ENCODE measurements at places on chromosomes 12 and 14.

DNA sequence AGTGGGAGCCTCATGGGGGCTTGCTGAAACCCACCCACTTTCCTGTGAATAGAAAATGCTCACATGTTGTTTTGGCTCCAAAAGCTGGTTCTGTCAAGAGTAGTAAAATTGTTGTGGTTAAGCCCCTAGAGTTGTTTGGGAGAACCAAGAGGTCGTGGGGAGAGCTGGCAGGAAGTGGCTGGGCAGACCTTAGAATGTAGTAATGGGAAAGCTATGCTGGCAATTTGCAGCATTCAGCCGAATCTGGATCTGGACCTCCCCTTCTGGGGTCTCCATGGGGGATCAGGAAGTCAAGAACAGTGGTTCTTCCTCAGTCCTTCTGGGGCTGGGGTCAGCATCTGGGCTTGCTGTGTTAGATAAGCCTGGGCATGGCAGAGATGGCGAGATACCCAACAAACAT, 150.6 kb upstream of the TBX3 start:
- no peak for DNase-seq

DNA sequence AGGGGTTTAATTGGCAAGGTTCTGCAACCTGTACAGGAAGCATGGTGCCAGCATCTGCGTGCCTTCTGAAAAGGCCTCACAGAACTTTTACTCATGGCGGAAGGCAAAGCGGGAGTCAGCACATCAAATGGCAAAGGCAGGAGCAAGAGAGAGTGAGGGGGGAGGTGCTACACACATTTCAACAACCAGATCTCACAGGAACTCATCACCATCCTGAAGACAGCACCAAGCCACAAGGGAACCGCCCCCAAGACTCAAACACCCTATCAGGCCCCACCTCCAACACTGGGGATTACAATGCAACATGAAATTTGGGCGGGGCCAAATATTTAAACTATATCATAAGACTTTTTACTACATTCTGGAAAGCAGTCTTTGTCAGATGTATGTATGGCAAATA, 38.0 kb upstream of the FKBP4 start:
- DNase-seq: no peak

DNA sequence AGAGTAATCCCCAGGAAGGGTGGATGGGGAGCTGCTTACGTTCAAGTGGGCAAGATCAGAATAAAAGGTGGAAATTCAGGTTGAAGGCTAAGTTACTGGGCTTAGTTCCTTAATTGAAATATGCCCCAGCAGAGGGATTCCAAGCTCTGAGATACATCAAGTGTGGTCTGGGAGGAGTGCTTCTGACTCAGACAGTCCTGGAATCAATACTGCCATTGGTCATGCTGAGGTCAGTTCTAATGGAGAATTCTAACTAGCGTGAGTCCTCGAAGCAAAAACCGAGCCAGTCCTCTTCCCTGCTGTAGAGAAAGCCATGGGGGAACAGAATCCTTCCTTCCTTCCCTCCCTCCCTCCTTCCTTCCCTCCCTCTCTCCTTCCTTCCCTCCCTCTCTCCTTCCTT, 39.9 kb downstream of the NOS1 start:
- DNase-seq: no peak

DNA sequence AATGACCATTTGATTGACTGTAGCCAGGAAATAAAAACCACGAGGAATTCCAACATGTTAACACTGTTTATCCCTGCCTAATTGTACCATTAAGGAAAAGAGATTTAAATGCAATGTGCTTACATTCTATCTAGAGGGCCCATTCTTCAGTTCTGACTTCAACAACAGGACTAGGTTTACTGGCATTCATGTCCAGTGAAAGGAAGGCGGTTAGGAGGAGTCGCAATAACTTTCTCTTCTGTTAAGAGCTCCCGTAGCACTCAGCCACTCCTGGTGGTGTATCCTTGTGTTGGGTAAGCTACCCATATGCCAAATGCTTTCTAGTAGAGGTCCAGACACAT, 154.7 kb downstream of the STXBP6 start:
- no peak for DNase-seq

- DNase-seq: no peak
Observed at GRCh38 chr12:48340943-48341342, 9.8 kb downstream of the ZNF641 start.

DNA sequence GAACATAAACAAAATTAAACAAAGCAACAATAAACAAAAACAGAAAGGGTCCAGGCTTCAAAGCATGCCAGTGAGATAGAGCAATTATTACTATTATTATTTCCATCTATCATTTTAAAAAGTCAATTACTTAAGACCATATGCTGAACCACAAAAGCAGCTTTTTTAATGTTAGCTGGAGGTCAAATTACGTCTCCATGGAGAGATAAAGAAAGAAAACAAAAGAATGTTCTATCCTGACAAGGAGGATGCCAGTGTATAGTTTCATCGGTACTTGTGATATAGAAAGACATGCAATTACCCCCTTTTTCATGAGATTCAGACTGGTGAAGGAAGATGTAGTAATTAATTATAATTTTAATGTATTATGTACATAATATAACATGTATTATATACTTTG, 81.6 kb upstream of the DCN start:
- no peak for DNase-seq

GRCh38 chr12:102680304-102680703, 199.9 kb upstream of the IGF1 start:
- no peak for DNase-seq

- DNase-seq: no peak
Observed at GRCh38 chr12:61566183-61566582, 694.0 kb upstream of the USP15 start.

GRCh38 chr12:119207063-119207560, 28.4 kb downstream of the HSPB8 start:
- DNase-seq: no peak

DNA sequence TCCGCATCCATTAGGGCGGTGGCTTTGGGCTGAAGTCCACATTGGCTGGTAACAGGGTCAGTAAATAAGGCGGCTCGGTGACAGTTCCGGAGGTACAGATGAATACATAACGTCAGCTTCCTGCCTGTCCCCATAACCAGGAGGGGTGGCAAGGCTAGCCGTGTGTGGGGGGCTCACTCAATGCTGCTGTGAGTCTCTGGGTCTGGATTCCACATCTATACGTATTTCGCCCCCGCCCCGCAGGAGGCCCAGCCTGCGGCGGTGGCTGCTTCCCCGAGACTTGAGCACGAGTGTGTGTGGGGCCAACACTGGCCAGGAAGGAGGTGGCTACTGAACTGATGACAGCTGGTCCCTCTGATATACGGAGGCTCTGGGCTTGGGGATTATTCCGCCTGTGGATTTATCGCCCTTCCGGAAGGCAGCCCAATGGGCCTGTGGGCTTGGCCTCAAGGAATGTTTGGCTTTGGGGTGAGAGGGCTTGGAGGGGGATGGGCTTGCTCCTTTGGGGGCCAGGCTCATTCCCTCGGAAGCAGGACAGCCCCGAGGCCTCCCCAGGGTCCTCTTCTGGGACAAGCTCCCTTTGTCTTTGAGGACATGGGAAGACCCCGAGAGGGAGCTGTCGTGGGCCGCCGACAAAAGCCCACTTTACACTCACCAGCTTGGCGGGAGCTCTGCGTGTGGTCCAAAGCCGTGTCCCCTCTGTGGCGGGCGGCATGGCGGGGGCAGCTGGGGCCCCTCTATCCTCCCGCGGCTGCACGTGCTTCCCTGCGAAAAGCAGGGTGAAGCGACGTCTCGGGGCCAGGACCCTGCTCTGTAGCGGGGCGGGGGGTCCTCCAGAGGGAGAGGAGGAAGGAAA, 82.1 kb downstream of the KIF26A start:
- no peak for DNase-seq

GRCh38 chr12:28827861-28828260, 321.2 kb upstream of the FAR2 start:
- DNase-seq: no peak

- no peak for DNase-seq
Observed at GRCh38 chr12:20426191-20426590, 57.9 kb downstream of the PDE3A start.

DNA sequence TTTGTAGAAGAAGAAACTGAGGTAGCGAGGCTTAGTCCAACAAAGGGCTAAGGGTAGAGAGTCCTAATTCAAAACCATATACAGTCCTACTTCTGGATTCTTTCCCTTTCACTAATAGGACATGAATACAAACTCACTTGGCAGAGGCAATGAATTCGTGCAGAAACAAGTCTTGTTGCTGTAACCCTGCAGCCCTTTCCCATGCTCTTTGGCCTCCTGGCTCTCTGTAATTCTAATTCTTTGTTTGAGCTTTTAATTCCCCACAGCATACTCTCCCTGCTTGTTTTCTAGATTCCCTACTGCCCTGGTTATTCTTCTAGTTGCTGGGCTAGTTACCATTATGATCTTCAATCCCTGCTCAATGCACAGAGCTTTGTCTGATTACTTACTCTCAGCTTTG, 381.4 kb downstream of the ETNK1 start:
- no peak for DNase-seq

GRCh38 chr14:74951443-74952179, 3.8 kb downstream of the PGF start:
- no peak for DNase-seq

- no peak for DNase-seq
Observed at GRCh38 chr12:5748027-5748426, 197.0 kb downstream of the ANO2 start.

DNA sequence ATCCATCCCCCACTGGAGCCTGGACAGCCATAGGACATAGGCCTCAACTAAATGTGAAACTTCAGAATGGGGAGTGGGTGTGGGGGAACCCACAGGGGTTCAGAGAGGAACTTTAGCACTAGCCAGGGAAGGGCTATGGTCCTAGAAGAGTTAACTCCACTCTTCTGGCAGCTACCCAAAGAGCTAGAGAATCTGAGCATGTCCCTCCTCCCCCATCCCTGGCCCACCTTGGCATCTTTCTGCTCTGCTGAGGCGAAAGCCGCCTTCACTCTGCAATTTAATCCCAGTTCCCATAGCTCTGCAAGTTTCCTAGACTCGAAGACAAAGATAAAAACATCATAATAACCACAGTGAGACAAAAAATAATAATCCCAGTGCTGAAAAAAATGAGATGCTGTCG, 214.7 kb upstream of the RTL1 start:
- DNase-seq: no peak

- DNase-seq: peak; percentile 12
Observed at GRCh38 chr14:68628605-68629310, 164.1 kb downstream of the ZFP36L1 start.

DNA sequence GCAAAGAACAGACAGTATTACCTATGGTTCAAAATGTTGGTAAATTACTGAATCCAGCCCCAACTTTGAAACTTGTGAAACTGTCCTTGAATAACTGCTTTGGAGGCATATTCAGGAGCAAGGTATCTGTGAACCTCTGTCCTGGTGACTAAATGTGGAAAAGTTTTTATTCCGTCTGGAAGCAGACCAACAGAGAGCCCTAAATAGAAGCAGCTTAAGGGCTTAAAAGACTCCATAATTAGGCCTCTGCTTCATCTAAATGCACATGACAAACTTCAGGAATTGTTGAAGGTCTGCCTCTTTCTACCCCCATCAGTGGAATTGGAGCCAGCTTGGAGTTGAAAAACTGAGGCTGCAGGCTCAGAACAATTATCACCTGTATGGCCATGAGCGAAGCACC, 276.5 kb downstream of the KCNH5 start:
- DNase-seq: no peak

DNA sequence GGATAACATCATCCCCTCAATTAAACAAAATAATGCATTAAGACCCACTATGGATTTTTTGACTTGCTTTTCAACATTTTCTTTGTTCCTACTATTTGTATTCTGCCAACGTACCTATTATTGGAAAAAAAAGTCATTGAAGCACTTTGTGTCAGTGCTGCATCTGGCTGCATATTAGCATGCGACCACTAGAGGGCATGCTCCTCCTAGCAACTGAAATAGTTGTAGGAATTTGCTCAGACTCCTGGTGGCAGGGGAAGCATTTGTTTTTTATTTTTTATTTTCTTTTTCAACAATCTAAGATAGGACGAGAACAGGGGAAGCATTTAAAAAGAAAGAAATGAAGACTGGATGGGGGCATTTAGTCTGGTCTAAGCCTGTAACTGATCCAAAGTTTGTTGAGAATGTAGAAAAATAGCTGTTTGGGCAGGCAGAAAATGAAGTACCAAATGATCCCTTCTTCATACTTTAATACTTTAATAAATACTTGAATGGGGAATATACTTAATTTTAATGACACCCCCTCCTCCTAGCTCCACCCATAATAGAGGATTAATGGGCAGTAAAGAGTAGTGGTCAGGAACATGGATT, 14.5 kb upstream of the CLEC4A start:
- DNase-seq: peak; percentile 59

GRCh38 chr14:90191154-90191553, 65.2 kb upstream of the PSMC1 start:
- DNase-seq: no peak

GRCh38 chr12:112482733-112483132, 64.0 kb downstream of the PTPN11 start:
- DNase-seq: no peak

GRCh38 chr12:92978607-92979006, 49.5 kb upstream of the EEA1 start:
- DNase-seq: no peak

GRCh38 chr12:89346741-89347324, 5.5 kb downstream of the DUSP6 start:
- no peak for DNase-seq

DNA sequence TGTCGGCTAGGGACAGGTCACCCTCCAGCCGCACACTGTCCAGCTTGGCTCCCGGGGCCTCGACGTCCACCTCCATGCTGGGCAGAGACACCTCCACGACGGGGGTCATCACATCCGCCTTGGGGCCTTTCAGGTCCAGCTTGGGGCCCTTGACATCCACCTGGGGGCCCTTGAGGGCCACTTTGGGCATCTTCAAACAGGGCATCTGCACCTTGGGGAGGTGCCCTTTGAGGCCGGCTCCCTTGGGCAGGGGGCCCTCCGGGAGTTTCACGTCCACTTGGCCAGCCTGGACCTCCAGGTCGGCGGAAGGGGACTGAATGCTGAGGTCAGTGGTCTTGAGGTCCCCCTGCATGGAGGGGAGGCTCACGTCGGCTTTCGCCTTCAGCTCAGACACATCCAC, 17.9 kb downstream of the PLD4 start:
- no peak for DNase-seq

DNA sequence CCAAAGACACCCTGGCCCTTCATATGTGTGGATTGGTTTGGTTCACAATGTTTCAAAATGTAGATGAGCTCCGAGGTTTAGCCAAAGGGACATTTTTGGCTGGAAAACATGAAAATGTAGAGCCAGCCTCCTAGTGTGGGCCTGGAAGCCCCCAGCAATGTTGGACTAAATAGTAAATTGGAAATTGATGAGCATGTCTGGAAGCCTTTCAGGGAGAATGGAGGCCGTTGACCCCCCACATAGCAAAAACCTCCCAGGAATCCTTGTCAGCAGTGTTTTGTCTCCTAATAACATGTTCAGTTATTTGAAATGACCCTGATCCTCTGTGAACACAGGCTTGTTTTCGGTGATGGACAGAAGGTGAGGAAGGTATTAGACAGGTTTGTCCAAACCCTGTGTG, 65.1 kb upstream of the TBX3 start:
- no peak for DNase-seq

All from stimulated activated CD8-positive, alpha-beta memory T cell treated with anti-CD3 and anti-CD28 coated beads, Interleukin-12 subunit alpha, Interleukin-12 subunit beta, amount 100 ng/mL, for 1 hour (primary cell).